ENCODE measurements at places on chromosomes 4 and X.

- peak; percentile 88 for DNase-seq
Measured at GRCh38 chrX:154490414-154491083, at the start of gene SLC10A3. Gene SLC10A3 (minus strand): TSS chrX:154490629. CDS start chrX:154488940, 1,689 bp downstream.

GRCh38 chrX:20654596-20655106, 387.9 kb upstream of the RPS6KA3 start:
- DNase-seq = no peak

GRCh38 chr4:38359113-38359512, 304.9 kb upstream of the KLF3 start:
- DNase-seq = no peak

DNA sequence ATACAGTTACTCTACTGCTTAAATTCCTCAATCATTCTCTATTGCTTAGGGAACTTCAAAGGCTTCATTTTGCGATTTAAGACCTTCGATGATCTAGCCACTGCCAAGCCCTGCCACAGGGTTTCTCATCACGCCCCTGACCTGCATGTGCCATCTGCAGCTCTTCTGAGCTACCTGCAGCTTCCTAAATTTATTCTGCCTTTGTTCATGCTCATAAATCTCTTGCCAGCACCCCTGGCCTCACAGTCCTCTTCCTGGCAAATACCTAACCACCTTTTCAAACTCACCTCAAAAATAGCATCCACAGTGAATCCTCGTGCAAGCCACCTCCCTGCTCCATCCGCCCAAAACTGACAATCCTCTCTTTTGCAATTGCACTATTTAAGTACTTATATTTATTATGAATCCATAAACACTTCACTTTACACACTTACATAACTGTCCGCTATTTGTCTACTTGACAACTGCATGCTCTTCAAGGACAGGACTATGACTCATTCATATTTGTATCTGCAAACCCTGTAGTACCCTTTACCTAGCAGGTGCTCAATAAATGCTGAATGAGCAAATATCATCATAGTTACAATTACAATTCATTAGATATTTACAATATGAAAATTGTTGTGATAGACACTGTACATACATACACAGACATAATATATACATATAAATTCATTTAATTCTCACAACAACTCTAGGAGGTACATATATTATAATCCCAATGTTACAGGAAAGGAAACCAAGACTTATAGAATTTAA, 280.0 kb upstream of the RASGEF1B start:
- no peak for DNase-seq

- no peak for DNase-seq
Measured at GRCh38 chr4:38623260-38623659, 40.7 kb upstream of the KLF3 start.

DNA sequence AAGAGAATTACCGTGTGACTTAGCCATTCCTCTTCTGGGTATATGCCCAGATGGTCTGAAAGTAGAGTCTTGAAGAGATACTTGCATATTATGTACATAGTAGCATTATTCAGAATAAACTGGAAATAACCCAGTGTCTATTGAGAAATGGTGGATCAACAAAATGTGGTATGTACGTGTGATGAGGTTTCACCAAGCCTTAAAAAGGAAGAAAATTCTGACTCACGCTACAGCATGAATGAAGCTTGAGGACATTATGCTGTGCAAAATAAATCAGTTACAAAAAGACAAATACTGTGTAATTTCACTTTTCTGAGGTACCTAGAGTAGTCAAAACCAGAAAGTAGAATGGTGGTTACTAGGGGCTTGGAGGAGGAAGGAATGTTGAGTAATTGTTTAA, 37.3 kb downstream of the GBA3 start:
- no peak for DNase-seq

- no peak for DNase-seq
Measured at GRCh38 chrX:78769946-78770345, 22.4 kb downstream of the LPAR4 start.

DNA sequence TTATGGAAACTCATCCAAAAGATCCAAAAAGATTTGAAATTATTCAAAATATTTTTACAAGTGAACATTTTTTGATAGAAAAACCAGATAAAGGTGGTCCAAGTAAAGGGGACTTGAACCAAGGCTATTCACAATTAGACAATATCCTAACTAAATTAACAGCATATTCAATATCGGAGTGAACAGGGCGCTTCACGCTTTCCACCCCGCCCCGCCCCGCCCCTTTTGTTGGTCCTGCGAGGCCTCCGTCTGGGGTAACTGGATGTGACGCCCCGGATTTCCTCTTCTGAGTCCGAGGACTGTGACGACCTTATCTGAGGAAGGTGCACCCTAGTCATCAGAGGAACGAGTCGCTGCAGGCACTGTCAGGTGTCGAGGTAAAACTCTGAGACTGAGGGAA, at the start of gene MAGEB16:
TSS of gene MAGEB16 (plus strand) at position 301 of the 400 bp plus-strand sequence. CDS start 3,855 bp downstream, outside the sequence.
- no peak for DNase-seq

DNA sequence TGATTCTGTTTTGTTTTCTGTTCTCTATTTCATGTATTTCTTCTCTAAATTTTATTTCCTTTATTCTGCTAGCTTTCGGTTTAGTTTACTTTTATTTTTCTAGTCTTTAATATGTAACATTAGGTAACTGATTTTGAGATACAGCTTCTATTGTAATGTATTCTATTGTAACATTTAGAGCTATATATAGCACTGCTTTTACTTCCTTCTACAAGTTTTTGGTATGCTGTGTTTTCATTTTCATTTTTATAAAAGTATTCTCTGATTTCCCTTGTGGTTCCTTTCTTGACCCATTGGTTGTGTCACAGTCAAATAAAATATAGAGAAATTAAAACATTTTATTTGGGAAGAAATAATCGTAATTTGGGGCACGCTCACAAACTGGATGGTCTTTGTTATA, 13.9 kb upstream of the CT47A1 start:
- no peak for DNase-seq

- DNase-seq = no peak
Measured at GRCh38 chrX:153438532-153438931, 7.3 kb downstream of the TREX2 start.

GRCh38 chr4:8579526-8580320, 469 bp upstream of the GPR78 start:
- no peak for DNase-seq

DNA sequence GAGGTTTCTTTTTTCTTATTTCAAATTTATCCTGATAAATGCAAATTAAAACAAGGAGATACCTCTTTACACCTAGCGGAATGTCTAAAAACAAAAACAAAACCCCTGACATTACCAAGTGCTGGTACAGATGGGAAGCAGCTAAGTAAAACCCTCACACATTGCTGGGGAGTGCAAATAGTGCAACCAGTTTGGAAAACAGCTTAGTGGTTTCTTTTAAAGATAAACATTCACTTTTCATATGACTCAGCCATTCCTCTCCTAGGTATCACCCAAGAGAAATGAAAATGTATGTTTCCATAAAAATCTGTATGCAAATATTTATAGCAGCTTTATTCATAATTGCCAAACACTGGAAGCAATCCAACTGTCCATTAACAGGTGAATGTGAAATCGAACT, 84.1 kb upstream of the HELT start:
- no peak for DNase-seq

Data from CD8-positive, alpha-beta T cell (primary cell).